ENCODE measurements at places on chromosomes 7 and 10.

DNA sequence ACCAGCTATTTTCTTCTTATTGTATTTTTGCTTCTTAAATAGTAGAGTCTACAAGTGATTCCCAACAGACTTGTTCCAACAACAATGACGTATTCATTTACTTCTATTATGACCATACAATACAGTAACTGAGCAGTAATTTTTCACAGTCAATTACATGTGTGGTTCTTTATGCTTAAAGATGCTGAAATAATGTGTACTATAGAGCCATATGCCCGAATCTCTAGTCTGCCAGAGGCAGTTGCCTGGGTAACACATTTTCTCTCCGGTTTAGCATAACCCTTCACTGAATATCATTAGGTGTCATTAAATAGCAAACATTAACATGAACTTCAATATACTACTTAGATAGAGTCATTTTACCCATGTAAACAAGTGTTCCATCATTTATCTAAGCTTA, 75.0 kb downstream of the SLC25A13 start:
- DNase-seq, result no peak

DNA sequence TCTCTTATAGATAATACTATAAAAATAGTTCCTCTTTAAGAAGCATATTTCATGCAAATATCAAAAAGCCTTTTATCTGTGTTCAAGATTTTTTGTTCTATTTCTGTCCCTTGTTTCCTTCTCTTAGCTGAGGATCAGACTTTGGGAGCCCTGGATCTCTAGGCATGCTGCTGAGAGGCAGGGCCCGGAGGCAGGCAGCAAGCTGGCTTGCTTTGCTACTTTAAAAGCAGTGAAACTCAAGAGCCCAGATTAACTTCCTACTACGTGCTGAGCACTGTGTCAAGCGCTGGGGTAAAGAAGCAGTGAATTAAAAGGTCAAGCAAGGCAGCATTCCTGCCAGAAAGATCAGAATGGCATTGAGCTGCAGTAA, 31.0 kb upstream of the ARID5B start:
- no peak for DNase-seq

GRCh38 chr10:70551466-70551865, 51.1 kb downstream of the PRF1 start:
- DNase-seq, result no peak

DNA sequence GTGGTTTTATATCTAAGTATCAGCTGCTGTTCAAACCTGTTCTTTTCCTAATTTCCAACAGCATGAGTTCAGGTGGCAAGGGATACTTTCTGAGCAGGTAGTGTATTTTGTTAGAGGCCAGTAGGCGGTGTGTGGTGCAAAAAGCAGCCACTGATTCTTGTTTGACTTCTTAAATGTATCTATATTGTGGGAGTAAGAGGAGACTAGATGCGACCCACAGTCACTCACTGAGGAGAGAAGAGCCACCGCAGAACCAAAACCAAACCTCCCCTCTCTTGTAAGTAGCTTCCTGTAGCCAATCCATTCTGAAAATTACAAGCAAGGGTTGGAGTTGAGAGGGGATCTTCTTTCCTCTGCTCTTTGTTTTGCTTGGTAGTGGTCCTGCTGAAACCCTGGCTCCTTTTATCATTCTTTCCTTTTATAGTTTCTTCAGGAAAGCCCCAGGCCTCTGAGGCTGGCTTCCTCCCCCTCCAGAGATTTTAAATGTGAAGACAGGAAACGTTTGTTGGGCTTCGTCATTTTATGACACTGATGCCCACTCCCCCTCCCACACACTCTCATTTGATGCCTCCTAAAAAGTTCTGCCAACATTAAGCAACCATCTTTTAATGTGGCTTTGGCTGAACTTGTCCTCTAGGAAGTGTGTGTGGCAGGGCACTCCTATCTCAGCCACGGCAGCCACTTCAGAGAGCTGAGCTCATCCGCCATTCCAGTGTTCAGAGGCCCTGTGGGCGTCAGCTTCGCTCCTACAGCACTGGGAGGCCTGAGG, 566.0 kb downstream of the SUGCT start:
- no peak for DNase-seq

DNA sequence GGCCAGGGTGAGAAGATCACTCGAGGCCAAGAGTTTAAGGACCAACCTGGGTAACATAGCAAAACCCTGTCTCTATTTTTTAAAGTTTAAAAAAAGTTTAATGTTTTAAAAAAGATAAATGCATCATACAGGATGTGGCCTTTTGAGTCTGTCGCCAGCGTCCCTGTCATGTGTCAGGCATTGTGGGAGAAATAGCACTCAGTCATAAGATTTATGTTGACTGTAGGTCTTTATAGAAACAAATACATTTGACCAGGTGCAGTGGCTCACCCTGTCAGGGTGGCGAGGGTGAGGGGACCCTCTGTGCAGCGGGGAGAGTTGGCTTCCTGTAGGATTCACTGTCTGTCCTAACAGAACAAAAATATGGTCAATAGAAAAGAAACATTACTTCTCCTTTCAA, 63.5 kb upstream of the SH2B2 start:
- DNase-seq, result no peak

DNA sequence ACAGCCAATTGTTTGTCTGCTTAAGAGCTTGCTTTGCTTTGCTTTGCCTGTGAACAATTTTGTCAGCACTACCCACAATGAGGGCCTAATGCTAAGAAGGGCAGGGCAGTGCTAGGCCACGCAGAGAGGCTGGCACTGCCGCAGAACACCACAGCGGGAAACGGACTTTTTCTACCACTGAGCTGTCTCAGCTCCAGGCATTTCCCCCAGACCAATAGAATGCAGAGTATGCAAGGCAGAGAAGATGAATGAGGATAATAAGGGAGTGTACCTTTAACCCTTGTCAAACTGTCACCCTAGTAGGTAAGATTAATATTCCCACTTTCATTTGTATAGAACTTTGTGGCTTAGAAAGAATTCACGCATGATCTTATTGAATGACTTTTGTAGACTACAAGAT, 104.5 kb downstream of the SH3PXD2A start:
- no peak for DNase-seq

- DNase-seq, result no peak
Measured at GRCh38 chr10:108787932-108788331, 1135.4 kb downstream of the XPNPEP1 start.

- no peak for DNase-seq
Measured at GRCh38 chr7:157044147-157044687, 33.8 kb upstream of the MNX1 start.

- no peak for DNase-seq
Measured at GRCh38 chr7:104983076-104983577, 30.9 kb upstream of the KMT2E start.

DNA sequence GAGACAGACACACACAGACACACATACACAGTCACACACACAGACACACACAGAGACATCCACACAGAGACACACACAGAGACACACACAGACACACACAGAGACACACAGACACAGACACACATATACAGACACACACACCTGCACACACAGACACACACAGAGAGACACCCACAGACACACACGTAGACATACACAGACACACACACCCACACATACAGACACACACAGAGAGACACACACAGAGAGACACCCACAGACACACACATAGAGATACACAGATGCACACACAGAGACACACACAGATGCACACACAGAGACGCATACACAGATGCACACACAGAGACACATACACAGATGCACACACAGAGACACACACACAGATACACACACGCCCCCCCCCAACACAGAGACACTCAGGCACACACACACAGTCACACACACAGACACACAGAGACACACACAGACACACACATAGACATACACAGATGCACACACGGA, 58.5 kb downstream of the GATA3 start:
- no peak for DNase-seq

DNA sequence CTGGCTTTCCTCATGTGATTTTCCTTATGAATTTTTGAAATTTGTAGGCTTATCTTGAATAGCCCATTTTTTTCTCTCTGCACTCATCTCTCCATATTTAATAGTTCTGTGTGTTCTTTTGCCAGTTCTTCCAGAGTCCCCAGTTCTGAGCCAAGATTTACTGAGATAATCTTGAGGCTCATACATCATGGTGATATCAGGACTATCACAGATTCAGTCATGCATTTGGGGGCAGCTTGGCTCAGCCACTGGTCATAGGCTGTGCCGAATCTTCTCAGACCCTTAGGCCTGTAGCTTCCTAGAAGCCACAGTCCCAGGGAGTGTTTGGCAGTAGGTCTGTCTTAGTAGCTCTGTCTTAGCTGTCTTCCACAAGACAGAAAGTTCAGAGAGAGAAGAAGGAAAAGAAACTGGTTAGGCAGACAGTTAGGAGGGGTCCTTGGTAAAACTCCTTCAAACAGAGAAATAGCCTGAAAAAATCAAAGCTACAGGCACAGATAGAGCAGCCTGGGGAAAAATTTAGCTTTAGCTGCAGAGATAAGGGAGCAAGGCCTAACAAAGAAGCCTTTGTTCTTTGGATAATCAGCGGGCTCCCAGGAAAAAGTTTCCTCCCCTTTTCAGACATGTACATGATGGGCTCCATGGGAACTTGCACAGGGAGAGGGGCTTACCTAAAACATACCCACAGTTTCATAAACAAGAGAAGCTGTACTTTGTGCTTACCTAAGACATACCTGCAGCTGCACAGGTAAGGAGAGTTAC, 29.1 kb downstream of the FAS start:
- no peak for DNase-seq

- no peak for DNase-seq
Measured at GRCh38 chr10:4672201-4672600, 153.8 kb upstream of the AKR1E2 start.

- DNase-seq, result no peak
Measured at GRCh38 chr10:91787258-91787657, 11.0 kb upstream of the TNKS2 start.

GRCh38 chr10:133196221-133196915, 33.6 kb upstream of the UTF1 start:
- DNase-seq, result no peak

- no peak for DNase-seq
Measured at GRCh38 chr7:157294773-157295172, 42.0 kb upstream of the DNAJB6 start.

- DNase-seq, result no peak
Measured at GRCh38 chr7:78002021-78002420, 203.4 kb downstream of the PHTF2 start.

GRCh38 chr10:69718951-69719350, 82.8 kb upstream of the COL13A1 start:
- no peak for DNase-seq

GRCh38 chr7:156376317-156376716, 264.3 kb upstream of the RNF32 start:
- no peak for DNase-seq

DNA sequence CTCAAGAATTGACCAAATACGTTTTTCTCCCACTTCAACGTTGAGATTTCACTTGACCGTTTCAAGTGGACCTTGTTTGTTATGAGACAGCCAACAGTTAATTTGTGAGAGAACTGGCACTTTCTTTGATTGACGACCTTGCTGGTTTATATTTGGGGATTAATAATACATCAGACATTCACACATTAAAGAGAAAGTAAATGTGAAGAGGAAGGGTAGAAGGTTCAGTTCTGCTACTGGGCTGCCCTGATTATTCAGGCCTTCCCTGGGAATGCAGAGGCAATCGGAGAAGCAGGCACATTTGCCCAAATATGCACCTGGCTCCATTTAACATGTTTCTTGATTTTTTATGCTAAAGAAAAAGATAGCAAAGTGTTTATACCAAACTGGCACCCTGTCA, 114.1 kb downstream of the POU6F2 start:
- DNase-seq, result no peak

GRCh38 chr10:131946880-131947279, 34.8 kb downstream of the BNIP3 start:
- DNase-seq, result no peak

DNA sequence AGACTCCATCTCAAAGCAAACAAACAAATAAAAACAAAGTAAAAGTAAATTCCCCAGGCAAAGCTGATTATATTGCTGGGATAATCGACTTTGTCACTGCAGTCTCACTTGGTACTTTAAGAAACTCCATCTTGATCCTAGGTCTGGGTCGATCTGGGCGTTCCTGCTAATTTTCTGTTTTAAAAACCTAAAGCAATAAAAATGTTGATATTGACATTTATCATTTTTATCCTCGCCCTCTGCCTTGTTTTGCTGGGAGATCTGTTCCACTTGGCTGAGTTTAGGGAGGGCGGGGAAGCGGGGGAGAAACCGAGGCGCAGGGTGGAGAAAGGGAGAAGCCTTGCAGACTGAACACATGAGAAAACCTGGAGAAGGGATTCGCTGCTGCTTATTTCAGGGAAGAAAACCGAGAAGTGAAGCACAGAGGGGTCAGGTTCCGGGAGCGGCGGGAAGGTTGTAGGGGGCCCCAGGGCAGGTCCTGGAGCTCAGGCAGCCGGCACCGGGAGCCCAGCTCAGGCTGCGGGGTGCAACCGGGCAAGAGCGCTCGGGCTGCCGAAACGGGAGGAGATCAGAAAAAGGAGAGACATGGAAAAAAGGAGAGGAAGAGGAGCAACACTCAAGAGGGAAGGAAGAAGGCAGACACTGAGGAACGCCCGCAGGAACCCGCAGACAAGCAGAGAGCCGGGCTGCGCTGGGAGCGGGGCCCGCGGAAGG, 27.3 kb upstream of the KMT2C start:
- no peak for DNase-seq

DNA sequence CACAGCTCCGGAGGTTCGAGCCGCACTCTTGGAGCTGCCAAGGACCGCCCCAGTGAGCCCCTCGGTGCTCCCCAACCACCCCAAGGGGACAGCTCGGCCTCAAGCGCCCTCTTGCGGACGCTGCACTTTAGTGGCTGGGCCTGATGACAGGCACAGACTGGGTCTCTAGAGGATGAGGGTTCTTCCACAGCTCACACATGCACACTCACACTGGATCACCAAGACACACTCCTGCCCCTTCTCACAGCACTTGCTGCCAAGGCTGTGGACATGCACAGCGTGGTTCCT, 2.1 kb downstream of the RET start:
- no peak for DNase-seq

DNA sequence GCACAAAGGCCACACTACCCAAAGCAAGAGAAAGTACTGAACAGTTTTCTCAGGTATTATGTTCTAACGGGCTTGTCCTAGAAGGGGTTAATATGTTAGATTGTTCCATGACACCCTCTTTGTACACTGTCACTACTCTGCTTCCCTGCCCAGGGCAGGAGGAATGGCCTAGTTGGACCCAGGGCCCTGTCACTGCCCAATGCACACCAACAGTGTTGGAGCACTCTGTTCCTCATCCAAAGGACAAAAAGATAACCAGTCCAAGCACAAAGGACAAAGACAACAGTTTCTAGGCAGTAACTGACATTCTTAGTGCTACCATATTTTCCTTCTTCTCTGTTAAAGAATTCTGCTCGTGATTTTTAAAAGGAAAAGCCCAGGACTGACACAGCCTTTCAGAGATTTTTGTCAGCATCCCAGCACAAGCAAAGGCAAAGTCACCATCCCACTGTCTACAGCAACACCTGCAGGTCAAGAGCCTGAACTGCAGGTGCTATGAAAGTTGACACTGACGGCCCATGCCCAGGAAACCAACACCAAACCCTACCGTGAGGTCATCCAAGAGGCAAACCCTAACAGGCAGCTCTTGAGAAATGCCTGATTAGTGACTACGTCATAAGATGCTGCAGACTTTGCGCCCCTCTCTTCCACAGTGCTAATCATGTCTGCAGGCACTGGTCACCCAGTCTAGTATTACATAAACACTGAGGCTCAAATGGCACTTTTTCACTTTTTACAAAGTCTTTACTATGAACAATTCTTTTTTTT, 13.2 kb downstream of the NUDCD3 start:
- no peak for DNase-seq
